Pancreas (tissue), 10 donors: ENCODE measurements at places on chromosomes 16 and 17. TPM values are rescaled to one million over a fixed set of nuclear protein-coding genes. Genes with fewer than 3 reads are reported as not detected.

Gene SEZ6
- 5.0 TPM for polyA plus RNA-seq

DNA sequence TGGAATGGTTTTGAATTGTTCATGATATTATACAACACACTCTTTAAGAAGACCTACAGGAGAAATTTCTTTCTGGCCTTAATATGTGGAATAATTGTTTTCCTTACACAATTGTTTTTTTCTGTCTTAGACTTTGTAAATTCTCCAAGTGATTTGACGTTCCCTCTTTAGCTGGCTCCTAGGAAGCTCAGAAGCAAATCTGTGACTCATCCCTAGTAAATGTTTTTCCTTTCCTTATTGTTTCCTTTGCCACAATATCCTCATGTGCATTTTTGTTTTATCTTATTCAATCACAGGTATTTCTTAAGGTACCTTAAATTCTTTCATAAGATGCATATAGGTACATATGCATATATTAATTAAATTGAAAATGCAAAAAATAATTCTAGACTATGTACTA is 13.5 kb downstream of the KIAA0753 start:
- DNase-seq = no peak

- DNase-seq = no peak
Measured at GRCh38 chr16:79838496-79839259, 238.1 kb upstream of the MAF start.

- DNase-seq = no peak
Measured at GRCh38 chr17:69869667-69870066, 205.4 kb upstream of the KCNJ16 start.

DNA sequence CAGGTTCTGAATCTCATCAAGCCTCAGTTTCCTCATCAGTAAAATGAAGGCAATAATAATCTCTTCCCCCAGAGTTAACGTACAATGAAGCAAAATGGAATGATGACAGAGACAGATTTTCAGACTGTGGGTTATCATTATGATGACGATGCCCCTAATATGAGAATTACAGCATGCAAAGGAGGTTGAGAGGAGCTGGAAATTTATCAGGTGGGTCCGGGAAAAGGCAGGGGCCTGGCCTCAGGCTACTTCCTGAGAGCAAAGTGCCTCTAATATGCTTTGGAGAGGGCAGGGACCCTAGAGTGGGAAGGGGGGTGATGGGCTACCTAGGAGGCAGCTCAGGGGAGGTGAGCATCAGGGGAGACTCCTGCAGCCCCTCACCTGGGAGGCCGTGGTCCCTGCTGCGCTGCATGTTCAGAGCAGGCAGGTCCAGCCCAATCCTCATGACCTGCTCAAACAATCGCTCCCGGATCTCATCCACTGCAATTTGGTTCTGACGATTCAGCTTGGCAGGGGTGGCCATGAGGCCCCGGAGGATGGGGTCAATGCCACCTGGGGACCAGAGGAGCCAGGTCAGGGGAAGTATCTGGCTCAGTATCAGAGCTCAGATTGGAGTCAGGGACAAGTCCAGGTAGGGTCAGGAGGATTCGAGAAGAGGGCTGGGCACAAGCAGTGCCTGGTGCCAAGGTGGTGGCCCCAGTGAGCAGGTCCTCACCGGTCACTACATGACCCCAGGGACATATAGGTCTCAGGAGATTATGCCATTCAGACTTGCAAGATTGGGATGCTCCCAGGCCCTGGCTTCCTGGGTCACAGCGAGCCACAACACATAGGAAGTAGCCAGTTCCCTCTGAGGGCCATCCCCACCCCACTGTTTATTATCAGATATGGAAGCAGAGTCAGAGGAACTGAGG is 8.1 kb downstream of the MPO start:
- no peak for DNase-seq

GRCh38 chr17:79220713-79221291 is 146.2 kb downstream of the ENGASE start:
- DNase-seq = no peak

DNA sequence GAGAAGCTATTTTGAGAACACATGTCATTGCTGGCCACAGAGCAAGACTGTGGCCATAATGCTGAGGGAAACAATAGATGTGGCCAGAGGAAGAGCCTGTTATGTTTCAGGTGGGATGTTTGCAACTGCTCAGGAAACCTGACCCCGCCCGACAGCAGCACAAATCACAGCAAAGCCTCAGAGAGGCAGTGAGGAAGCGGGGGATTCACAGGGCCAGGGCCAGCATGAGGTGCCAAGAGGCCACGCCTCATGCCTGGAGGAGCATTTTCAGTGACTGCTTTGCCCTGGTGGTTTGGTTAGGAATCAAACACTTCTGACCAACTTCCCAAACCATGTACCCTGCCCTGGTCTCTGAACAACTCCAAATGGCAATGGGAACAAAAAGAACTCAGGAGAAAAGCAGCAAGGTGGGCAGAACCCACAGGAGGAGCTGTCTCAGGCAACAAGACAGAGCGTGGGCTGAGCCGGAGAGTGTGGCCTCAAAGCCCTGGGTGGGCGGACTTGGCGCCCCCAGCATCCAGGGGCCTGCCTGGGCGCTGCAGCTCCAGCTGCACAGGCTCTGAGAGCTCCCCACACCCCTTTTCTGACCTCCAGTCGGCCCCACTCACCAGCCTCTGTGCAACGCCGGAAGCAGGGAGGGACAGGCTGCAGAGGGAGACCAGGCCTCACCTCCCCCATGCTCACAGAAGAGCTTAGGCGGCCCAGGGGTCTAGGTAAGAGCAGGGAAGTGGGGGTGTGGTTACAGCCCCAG is 20.6 kb downstream of the HIC1 start:
- DNase-seq = no peak

DNA sequence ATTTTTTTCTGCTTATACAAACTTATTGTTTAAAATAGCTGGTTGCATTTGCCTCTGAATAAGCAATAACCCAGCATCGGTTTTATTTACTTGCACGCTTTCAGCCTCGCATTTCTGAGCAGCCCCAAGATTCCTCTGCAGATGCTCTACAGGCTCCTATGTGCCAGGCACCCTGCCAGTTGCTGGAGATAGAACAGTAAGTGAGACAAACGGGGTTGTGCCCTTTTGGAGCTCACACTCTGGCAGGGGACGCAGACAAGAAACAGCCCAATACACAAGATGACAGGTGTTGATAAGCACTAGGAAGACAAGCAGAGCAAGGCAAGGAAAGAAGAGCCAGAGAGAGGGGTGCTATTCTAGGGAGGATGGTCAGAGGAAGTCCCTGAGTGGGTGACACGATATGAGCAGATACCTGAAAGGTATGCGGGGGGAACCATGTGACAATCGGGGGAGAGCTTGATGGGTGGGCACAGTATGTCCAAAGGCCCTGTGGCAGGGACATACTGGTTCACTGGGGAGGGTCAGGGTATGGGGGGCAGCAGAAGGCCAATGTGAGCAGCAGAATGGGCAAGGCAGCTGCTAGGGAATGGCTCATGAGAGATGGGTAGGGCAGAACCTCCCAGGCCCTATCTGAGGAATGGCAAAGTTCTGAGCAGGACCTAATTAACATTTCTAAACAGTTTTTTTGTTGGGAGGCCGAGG is 18.7 kb upstream of the ADORA2B start:
- no peak for DNase-seq

DNA sequence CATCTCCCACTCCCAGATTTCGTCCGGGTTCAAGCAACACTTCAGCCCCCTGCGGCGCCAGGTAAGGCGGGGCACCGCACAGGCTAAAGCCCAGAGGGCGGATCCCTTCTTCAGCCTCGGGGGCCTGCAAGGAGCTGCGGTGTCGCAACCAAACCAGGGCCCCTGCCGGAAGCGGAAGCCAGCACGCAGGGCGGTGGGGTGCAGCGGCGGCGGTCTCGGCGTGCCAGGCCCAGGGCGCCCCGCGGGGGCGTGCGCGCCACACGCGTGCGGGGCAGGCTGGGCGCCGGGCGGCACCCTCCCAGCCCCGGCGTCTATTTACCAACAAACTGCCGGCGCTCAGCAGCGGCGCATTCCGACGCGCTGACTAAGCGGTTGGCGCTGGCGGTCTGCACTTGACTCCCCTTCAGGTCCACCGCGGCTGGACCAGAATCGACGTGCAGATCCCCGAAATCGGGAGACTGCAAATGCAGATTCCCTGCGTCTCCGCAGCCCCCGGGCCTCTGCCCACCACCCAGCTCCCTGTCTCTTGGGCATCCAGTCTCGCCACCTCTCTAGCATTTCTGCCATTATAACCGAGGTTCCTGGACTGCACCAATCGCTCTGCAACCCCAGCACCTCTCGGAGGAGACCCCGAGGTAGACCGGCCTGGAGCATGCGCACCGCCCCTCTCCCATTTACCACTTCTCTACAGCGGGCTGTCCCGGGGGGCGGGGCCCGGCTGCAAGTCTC is 421 bp upstream of the DLX4 start:
- DNase-seq = peak; percentile 78

- DNase-seq = no peak
Measured at GRCh38 chr17:81440511-81441244, 45.4 kb downstream of the BAHCC1 start.

Gene C16orf92
- not detected for polyA plus RNA-seq

DNA sequence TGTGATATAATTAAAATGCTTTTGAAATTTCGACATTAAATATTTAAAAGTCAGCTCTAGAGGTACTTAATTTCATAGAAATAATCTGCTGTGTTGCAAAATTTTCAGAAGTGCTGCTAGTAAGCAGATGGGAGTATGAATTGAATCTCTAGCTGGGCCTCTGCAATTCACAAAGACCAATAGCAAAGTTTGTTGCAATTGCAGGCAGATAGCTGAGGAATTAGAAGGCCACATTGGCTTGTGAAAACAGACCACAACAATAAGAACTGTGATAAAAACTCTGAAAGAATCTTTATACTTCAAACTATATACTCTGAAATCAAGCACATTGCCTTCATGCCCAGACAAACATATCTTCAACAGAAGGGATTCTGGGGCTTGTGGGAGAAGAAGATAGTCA is 636.3 kb upstream of the SOX9 start:
- no peak for DNase-seq

DNA sequence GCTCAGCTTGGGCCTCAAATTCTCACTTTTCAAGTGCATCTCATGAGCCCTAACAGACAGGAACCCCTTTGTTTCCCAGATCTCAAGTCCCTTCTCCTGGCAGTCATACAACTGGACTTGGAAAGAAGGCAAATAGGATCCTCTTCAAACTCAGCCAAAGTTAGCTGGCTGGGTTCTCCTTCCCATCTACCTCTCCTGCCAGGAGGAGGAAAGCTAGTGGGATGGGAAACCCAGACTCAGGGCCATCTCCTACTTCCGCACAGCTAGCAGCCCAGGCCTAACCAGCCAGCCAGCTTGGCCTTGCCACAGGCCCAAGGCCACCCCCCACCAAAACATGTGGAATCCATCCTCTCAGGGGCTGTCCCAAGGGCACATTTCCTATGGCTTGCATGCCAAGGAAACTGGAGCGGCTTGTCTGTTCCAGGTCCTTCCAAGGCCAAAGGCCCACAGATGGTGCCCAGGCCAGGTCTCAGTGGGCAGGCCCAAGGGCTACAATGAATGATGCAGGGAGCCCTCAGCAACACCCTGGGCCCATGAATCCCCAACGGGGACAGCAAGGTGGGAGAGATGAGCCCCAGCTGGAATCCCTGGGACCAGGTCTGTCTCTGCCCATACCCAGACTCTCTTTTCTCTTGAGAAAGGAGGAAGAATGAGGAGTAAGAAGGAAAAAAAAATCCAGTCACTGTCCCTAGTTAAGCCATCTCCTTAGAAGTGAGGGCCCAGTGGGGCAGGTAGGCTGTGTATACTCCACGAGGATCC is 1.7 kb downstream of the SMARCD2 start:
- DNase-seq = peak; percentile 42

Gene PRCD
- 7.3 TPM for polyA plus RNA-seq

Gene HSPB9
- polyA plus RNA-seq = 1.6 TPM

DNA sequence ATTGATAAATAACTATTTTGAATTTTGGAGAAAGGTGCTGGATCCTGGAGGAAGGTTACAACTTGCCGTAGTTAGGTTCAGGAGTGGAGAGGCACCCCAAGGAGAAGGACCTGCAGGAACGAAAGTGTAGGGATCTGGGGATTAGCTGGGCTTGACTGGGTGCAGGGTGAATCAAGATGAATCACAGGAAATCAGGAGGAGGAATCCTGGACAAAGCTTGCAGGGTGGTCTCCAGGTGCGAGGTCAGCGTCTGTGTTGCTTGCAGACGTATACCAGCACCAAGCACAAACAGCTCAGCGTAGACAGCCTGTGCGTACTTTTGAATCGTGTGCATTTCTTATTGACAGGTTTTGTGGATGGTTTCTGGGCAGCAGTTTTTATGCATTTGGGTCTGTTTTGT is 144.3 kb downstream of the MSI2 start:
- DNase-seq = no peak

DNA sequence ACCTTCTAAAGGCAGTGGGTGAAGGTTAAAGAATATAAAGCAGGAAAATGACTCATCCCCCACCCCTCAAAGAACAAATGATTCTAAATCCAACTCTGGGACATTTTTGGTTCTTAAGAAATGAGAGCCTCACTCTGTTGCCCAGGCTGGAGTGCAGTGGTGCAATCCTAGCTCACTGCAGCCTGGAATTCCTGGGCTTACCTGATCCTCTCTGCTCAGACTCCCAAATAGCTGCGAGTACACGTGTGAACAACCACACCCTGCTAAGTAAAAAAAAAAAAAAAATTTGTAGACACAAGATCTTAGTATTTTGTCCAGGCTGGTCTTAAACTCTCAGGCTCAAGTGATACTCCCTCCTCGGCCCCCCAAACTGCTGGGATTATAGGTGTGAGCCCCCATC is 298.8 kb upstream of the MAF start:
- DNase-seq = no peak

DNA sequence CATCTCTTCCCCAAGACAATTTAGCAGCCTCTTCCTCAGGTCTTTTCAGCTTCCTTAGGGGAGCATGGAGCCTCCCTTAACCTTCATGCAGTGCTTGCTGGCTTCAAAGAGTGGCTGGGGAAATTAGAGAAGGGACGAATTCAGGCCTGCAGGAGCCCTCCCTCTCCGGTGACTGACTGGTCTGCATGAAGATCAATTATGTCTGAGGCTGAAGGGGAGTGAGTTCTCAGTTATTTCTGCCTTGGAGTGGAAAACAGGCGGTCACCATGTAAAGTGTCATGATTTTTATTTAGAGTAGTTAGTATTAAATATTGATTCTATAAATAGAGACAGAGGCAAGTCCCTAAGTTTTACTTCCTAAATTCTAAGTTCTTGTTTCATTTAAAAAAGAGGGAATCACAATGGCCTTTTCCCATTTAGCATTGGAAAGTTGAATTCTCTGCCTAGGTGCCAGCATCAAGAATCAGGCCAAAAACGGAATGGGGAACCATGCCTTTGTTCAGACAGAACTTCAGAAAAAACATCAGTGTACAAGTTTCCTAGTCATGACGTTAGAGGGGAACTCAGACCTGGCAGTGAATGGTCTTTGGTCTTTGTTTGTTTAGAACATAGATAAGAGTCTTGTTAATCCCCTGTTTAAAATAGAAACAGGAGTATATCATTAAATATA is 4.4 kb downstream of the GABARAPL2 start:
- no peak for DNase-seq

- DNase-seq = no peak
Measured at GRCh38 chr17:5838661-5839300, 231.4 kb upstream of the WSCD1 start.

DNA sequence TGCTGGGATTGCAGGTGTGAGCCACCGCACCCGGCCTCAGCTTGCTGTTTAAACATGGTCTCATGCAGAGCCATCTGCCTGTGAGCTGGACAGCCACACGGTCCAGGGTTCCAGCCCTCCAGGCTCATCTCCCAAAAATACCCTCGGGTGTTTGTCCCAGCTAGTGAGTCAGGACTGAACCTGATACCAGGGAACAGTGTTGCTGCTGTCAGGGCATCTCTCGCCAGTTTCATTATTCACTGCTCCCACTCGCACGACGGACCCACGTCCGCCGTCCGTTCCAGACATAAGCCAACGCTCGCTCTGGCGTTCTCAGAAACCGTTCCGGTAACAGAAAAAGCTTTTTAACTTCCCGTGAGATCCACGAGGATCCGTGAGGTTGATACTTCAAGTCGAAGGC is 77.6 kb downstream of the NXN start:
- DNase-seq = no peak
